ENCODE measurements at places on chromosomes 4 and X.

GRCh38 chrX:55758033-55758432 lies 40.5 kb downstream of the RRAGB start:
- peak; percentile 69 for DNase-seq

GRCh38 chr4:6162885-6163284 lies 37.5 kb downstream of the JAKMIP1 start:
- no peak for DNase-seq

GRCh38 chr4:158835226-158836001 lies 66.6 kb downstream of the FNIP2 start:
- no peak for DNase-seq

DNA sequence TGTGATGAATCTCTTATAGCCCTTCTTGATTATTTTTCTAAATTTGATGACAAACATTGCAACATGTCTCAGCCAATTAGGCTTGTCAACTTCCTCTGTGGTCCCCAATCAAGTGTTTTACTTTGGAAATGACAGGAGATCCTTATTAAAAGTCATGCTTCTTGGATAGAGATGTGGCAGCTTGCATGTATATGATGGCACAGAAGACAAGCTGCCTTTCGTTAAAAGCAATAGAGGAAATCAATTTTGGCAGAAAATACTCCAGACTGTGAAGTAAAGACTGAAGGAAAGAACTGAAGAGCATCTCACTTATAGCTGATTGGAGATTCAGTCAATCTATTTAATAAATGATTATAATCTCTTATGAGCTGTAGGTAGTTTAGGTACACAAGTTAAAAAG lies 419.6 kb downstream of the PCDH7 start:
- no peak for DNase-seq

DNA sequence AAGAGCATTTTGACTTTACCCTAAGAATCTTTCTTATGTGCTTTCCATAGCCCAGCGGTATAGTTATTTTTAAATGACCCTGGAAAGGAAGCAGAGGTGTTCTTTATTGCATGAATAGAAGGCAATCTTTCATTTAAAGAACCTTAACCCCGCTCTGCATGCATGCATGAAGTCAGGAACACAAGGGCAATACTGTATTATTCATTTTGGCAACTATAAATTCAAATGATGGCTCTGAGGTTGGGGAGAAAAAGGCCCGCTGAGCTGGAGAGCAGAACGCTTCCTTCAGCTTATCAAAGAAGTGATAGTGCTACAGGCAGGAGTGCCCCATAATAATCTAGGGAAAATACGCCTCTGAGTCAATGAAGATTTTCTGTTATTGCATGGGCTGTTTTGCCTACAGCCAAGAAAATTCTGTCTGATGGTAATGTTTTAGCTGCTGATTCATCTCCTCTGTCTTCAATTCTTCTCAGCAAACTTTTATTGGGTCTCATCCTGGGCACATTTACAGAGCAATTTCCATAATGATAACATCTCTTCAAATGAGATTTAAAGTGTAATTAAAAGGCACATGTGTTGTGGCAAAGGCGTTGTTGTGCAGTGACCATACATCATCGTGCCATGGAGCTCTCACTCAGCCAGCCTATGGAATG lies 452.2 kb upstream of the FTHL17 start:
- DNase-seq, result no peak

DNA sequence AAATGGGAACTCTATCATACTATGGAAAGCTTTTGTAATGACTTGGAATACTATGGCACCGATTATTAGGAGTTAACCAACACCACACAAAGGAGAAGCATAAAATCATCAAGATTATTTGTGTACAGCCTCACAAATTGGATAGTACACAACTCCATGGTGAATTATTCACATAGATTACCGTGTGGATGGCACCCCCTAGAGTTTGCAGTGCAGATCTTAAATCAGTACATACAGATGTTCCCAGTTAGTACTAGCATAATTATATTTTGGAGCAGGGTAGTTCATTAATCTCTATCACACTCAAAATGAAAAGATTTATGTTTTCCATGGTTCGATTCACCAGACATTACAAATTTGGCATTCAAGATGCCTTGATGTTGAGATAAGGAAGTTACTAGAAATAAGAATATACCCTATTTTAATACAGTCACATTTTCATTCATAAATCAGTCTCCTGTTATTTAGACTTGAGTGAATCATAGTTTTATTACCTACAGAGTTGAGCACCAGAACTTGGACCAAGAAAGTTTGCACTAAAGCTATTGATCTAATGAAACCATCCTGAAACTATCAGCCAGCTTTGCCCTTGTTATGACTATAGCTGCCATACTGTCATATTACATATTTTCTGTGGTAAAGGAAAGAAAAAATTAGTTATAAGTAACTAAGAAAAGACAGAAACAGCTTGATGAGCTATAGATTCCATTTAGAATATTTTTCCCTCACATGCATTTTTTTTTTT lies 531.8 kb downstream of the GLUD2 start:
- peak; percentile 56 for DNase-seq

GRCh38 chr4:147651563-147651962 lies 32.4 kb downstream of the PRMT9 start:
- no peak for DNase-seq

- DNase-seq, result no peak
Measured at GRCh38 chr4:31422006-31422405, 701.8 kb downstream of the PCDH7 start.

GRCh38 chrX:76977452-76977851 lies 469.7 kb upstream of the FGF16 start:
- DNase-seq, result no peak

DNA sequence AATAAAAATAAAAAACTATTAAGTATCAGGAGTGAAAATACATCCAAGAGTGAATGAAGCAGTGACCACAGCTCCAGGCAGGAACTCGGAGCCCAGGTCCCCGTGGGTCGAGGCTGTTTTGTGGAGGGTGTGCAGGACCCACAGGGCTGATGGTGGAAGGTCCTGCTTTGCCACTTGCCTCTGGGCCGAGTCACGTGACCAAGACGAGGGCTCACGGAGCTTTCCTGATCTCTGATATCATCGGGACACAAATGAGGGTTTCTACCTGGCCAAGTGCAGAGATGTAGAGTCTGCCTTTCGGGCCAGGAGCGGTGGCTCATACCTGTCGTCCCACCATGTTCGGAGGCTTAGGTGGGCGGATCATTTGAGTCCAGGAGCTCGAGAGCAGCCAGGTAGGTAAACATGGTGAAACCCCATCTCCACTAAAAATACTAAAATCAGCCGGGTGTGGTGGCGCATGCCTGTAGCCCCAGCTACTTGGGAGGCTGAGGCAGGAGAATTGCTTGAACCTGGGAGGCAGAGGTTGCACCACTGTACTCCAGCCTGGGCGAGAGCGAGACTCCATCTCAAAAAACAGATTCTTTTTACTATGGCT lies 7.2 kb downstream of the SLC25A6 start:
- no peak for DNase-seq

GRCh38 chr4:14095831-14096230 lies 468.3 kb upstream of the BOD1L1 start:
- peak; percentile 17 for DNase-seq

GRCh38 chrX:104921584-104922205 lies 298.8 kb downstream of the TEX13A start:
- DNase-seq, result no peak

DNA sequence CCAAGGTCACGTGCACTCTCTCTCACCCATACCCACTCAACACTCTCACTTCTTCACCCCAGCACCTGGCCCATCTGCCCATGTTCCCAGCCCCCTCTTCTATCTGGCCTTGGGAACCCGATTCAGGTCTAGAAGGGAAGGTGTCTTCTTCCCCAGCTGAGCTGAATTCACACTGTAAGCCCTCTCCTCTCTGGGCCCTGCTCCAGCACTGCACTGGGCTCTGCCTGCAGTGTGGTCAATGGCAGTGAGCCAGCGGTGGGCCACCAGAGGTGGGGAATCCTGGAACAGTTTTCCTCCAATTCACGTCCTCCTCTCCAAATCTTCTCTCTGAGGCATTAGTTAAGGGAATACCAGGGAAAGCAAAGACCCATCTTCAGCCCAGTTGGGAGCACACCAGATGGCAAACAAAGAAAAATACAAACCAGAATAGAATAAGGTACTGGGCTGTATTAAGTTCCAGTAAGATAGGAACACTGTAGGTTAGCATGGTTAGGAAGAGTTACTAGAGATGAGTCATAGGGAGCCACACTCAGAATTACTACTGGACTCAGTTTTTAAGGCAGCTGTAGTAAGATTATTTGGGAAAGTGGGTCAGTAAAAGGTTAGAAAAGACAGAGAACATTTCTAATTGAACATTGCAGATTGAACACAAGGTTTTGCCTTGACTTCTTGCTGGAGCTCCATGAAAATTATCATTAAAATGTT lies 5.0 kb downstream of the AWAT2 start:
- peak; percentile 43 for DNase-seq

GRCh38 chrX:68937581-68937980 lies 108.8 kb downstream of the EFNB1 start:
- DNase-seq, result no peak

- DNase-seq, result no peak
Measured at GRCh38 chrX:117895418-117895817, 221.2 kb downstream of the KLHL13 start.

- no peak for DNase-seq
Measured at GRCh38 chr4:144223661-144224060, 83.1 kb upstream of the GYPA start.

DNA sequence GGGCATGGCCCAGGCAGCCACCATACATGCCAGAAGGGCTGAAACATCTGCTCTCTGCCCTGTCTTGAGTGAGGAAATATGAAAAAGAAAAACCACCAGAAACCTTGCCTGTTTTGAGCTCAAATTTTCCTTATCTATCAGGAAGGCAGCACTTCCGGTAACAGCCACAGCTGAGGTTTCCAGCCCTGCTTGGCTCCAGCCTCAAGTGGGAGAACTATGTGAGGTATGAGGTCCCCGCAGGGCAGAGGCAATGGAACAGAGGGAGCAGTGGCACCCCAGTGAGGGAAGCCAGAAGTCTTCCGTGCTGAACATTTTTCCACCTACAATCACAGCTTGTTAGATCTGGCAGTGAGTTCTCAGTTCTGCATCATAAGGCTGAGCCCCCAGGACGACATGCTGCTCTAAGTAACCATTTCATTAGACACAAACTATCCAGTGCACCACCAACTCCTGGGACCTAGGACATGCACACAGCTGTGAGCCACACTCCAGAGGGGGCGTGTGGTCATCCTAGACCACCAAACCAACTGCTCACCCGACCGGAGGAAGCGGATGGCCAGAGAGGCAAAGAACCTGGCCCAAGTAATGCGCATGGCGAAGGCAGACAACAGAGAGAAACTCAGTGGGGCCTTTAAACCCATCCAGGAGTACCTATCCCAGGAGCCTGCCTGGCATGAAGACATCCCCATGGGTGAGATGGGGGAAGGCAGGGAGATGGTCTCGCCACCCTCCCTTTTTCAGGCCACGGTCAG lies 22.6 kb downstream of the WDR1 start:
- peak; percentile 99 for DNase-seq

GRCh38 chrX:112784692-112785091 lies 55.9 kb downstream of the AMOT start:
- no peak for DNase-seq

- DNase-seq, result peak; percentile 62
Measured at GRCh38 chr4:74638001-74638400, 156.3 kb downstream of the BTC start.

DNA sequence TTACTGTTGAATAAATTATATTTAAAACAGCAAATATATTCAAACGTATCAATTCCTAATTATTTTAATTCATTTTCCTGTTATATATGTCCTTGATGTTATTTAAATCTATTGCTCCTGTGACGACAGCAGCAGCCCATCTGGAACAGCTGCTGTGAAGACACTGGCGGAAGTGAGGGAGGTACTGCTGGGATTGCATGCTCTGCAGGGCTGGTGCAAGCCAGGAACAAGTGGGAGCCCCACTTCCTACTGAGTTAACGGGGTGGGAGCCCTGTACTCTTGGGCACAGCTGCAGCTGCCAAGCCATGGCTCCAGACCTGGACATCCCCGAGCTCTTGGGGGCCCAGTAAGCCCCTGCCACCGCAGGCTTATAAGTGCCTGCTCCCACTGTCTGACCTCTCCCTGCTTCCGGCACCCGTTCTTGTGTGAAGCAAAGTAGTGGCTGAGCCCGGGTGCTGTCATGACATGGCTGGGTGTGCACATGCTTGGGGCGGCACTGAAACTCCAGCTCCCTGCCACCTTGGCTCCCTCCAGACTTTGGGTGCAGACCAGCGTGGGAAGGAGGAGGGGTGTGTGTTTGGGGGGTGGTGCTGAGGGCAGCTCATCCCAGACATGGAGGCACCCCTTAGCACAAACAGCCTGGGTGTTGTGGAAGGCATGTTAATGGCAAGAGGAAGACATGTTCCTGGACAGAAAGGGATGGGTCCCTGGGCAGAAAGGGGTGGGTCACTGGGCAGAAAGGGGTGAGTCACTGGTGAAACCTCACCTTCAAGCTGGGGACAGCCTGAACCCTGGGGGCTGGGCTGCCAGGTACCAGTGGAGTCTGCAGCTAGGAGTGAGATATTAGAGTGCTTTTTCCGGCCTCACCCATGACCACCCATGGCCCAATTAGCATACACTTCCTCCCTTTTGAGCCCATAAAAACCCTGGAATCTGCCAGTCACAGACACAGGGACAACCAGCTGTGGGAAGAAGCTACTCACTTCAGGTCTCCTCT lies 1981.3 kb upstream of the IGFBP7 start:
- no peak for DNase-seq

DNA sequence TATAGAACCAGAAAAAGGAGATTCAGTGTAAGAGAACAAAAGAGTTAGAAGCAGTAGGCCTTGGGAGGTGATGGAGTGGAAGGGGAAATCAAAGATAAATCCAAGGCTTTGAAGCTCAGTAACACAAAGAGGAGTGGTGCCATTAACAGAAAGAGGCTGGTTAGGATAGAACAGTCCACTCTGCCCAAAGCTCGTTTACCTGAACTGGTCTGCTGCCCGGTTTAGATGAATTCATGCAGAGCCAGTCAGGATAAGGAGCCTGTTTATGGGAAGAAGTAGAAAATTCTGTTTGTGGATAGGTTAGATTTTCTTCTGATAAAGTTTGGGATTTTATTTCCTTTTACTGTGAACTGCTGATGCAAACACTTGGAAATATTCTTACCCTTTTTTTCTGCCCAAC lies 80.6 kb downstream of the HMGB2 start:
- DNase-seq, result no peak

DNA sequence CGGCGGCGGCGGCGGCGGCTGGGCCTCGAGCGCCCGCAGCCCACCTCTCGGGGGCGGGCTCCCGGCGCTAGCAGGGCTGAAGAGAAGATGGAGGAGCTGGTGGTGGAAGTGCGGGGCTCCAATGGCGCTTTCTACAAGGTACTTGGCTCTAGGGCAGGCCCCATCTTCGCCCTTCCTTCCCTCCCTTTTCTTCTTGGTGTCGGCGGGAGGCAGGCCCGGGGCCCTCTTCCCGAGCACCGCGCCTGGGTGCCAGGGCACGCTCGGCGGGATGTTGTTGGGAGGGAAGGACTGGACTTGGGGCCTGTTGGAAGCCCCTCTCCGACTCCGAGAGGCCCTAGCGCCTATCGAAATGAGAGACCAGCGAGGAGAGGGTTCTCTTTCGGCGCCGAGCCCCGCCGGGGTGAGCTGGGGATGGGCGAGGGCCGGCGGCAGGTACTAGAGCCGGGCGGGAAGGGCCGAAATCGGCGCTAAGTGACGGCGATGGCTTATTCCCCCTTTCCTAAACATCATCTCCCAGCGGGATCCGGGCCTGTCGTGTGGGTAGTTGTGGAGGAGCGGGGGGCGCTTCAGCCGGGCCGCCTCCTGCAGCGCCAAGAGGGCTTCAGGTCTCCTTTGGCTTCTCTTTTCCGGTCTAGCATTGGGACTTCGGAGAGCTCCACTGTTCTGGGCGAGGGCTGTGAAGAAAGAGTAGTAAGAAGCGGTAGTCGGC lies 528 bp downstream of the FMR1 start:
- DNase-seq, result peak; percentile 55

GRCh38 chr4:91830681-91831395 lies 472.9 kb upstream of the GRID2 start:
- peak; percentile 54 for DNase-seq
